SJSA1 (cell line): ENCODE measurements at places on chromosomes 16 and 17. TPM values are rescaled to one million over a fixed set of nuclear protein-coding genes. Genes with fewer than 3 reads are reported as not detected.

- DNase-seq, result no peak
These were observed 155.2 kb downstream of the ABCC12 start for GRCh38 chr16:48000622-48001021.

DNA sequence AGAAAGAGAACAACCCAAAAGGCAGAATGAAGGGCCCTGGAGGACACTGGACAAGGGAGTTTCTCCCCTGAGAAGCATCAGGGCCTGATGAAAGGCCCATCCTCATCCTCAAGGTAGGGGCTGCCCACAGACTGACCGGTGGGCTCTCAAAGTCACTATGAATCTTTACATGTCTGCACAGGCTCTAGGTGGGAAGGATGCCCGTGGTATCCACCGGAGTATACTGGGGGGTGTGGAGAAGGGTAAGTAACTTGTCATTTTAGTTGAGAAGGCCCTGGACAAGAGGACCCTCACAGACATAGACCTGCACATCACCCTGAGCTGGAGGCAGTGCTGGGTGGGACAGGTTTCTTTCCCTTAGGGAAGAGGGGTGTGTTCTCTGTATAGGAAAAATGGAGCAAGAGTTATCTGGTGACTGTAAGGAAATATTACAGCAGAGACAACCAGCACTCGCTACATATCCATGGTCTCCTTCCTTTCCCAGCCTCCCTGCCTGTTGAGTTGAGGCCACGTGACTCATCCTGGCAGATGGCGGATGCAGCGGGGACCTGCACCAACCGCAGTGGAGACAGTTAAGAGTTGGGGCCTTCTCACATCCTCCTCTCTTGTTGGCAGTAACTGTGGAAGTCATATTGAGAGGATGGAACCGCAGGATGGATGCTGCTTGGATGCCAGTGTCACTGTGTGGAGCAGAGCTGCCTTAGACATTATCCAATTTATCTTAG is 45.6 kb upstream of the KCNJ12 start:
- peak; percentile 34 for DNase-seq

GRCh38 chr16:1469693-1470201 is 5.1 kb downstream of the CLCN7 start:
- no peak for DNase-seq

DNA sequence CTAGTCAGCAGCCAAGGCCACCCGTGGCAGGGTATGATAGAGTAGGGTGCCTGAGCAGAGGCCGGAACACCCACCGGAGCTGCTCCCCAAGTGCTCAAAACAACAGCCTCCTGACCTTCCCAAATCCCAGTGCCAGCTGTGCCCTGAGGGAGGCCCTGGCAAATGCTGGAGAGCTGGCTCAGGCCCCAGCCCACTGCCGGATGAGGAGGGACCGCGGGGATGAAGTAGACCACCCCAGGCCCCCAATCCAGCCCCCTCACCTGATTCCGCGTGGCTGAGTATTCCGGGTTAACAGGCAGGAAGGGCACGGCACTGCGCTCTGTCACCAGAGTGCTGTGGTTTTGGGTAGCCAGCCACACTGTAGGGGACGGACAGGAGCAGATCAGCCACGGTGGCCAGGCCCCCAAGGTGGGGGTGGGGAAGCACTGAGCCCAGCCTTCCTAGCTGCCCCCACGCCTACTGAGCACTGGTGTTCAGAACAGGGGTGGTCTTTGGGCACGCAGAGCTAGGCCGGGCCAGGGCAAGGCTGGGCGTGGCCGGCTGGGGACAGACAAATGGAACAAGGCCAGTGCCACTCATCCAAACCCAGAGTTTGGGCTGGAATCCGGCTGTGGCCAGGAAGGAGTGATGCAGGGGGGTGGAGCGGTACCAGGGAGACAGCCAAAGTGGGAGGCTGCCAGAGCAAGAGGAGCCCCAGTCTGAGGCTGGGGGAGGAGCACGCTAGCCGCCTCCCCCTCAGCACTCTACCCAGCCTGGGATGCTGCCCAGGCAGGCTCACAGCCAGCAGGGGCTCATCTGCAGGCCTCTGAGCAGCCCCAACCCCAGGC is 9.1 kb downstream of the TP53I13 start:
- no peak for DNase-seq

GRCh38 chr17:65833214-65833613 is 271.8 kb upstream of the AXIN2 start:
- DNase-seq, result no peak

Gene PRSS27
- 0.37 TPM in 1 of 2 replicates, not detected in the other for total RNA-seq

Gene ARHGAP23
- total RNA-seq, result 24.9 and 56.4 TPM in 2 replicates
